ENCODE measurements at places on chromosomes 5 and 9.
A peak's percentile ranks its signal among the peaks of the same experiment; 100 is the strongest.

- no peak for DNase-seq
These were observed 34.5 kb downstream of the UNC5A start for GRCh38 chr5:176844706-176845391.

GRCh38 chr5:133508331-133508730 is 104.0 kb downstream of the FSTL4 start:
- no peak for DNase-seq

DNA sequence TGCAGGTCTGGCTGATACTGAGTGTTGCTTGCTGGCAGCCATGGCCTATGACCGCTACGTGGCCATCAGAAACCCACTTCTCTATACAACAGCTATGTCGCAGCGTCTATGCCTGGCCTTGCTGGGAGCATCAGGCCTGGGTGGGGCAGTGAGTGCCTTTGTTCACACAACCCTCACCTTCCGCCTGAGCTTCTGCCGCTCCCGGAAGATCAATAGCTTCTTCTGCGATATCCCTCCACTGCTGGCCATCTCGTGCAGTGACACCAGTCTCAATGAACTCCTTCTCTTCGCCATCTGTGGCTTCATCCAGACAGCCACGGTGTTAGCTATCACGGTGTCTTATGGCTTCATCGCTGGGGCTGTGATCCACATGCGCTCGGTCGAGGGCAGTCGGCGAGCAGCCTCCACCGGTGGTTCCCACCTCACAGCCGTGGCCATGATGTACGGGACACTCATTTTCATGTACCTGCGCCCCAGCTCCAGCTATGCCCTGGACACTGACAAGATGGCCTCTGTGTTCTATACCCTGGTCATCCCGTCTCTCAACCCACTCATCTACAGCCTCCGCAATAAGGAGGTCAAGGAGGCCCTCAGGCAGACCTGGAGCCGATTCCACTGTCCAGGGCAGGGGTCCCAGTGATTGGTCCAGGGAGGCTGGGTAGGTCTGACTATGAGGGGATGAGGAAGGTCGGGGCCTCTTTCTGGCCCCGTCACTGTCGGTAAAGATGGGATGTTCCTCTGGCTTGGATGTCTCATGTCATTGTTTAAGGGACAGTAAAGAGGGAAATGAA is 718 bp downstream of the OR5C1 start:
- no peak for DNase-seq

DNA sequence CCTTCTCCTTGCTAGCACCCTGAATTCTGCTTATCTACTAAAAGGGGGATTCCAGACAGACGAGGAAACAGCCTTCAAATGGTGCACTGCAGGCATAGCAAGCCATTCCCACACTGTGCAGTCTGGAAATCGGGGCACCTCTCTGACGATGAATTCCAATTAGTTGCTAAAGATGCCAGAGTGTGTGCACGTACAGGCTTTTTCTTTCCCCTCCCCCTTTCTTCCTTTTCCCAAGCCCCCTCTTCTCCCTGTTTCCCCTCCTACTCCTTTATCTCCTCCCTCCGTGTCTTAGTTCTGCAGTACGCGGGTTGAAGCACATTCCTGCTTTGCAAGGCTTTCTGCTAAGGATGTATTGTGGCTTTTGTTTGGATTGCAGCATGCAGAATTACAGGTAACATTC is at the start of gene GPR21:
Gene GPR21 (plus strand): TSS at position 316 of the 400 bp plus-strand sequence. CDS start 900 bp downstream, outside the sequence.
- no peak for DNase-seq

GRCh38 chr5:135245521-135246499 is 153.2 kb downstream of the MACROH2A1 start:
- no peak for DNase-seq

DNA sequence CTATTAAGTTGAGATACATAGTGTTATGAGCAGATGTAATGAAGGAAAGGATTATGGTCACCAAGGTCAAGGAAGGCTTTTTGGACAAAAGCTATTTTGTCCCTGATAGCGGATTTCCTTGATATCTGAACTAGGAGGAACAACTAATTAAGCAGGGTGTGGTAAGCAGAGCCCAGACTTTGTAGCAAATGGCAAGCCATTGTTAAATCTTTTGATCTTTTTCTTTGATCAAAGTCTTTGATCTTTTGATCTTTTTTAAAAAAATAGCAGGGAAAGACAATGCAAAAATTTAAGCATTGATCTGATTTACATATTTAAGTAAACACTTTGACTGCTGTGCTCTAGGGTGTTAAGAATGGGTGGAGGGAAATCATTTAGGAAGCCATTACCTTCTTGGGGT is 1242.0 kb downstream of the MAT2B start:
- DNase-seq, result no peak

- DNase-seq, result peak; percentile 52
These were observed 17.5 kb upstream of the NREP start for GRCh38 chr5:111774525-111774924.

- no peak for DNase-seq
These were observed 66.3 kb upstream of the PRRC1 start for GRCh38 chr5:127451096-127451495.

DNA sequence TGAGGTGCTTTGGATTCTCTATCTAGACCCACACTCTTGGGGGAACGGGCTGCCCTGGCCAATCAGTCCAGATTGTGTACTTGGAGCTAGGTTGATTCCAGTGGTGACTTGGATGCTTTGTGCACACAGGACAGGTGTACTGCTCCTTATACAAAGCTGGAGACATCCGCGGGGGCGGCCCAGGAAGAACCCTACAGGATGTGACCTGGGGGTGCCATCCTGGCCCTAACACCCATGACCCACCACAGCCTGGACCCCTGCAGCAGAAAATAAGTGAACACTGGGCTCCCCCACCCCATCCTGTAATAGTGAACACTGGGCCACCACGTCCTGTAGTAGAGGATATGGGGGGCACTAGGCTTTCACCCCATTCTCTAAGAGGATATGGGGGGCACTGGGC is 12.1 kb upstream of the PLEKHG4B start:
- no peak for DNase-seq

GRCh38 chr5:1137567-1138444 is 25.9 kb upstream of the SLC12A7 start:
- DNase-seq, result no peak

- peak; percentile 43 for DNase-seq
These were observed 8.7 kb upstream of the AGPAT2 start for GRCh38 chr9:136695955-136696354.
